Mammary epithelial cell (primary cell): ENCODE measurements at places on chromosomes 6 and 20.

GRCh38 chr6:3288711-3289663 is 30.2 kb downstream of the PSMG4 start:
- DNase-seq: no peak

- no peak for DNase-seq
Observed at GRCh38 chr20:43961541-43962471, 47.2 kb downstream of the TOX2 start.

GRCh38 chr6:4550227-4550597 is 226.0 kb upstream of the CDYL start:
- no peak for DNase-seq

GRCh38 chr6:63504777-63505384 is 67.4 kb upstream of the LOC128125822 start:
- DNase-seq: no peak

DNA sequence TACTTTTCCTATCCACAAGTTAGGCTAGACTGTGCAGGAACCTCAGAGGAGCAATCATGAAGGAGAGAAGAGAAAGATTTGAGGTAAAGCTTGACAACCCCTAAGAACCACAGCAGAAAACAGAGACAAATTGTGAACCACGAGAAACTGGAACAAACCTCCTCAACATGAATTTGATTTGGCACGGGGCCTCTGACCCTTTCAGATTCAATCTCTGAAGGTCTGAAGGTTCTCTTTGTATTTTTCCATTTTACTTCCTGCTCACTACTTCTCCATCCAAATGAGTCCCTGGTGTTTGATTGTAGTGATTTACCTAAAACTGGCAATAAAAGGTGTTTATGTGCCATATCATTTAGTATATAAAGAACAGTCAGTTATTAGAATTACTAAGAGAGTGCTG is 126.1 kb upstream of the STXBP5 start:
- no peak for DNase-seq

- peak; percentile 96 for DNase-seq
Observed at GRCh38 chr6:170025935-170026750, 264.7 kb downstream of the DLL1 start.

GRCh38 chr20:63643946-63644345 is 9.3 kb downstream of the STMN3 start:
- DNase-seq: no peak

- no peak for DNase-seq
Observed at GRCh38 chr6:81978230-81978629, 225.7 kb upstream of the TENT5A start.

- no peak for DNase-seq
Observed at GRCh38 chr6:113299531-113299930, 557.6 kb upstream of the MARCKS start.

GRCh38 chr6:151005164-151005563 is 139.7 kb downstream of the MTHFD1L start:
- no peak for DNase-seq

DNA sequence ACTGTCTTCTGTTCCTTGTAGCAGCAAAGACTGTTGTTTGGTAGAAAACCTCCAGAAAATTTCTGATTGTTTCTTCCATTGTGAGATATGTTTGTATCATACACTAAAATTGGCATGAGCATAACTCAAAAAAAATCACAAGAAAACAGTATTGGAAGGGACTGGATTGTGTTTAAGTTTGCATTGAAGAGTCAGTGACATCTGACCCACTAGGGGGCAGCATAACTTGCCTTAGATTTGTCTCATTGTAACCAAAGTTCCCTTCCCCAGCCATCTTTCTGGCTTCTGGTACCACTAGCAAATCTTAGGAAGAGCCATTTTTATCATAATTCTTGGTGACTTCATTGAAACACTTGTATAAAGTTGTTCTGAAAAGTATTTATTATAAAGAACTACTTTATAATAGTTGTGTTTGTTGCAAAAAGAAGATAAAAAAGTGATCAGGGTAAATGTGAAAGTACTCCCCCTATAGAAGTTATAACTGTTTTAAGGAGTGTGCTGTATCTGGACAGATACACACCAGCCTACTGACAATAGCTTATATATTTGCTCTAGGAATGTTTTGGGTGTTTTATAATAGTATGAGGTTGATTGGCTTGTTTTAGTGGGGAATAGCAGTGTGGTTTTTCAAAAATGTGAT is 7.7 kb downstream of the CSTF1 start:
- DNase-seq: peak; percentile 34

DNA sequence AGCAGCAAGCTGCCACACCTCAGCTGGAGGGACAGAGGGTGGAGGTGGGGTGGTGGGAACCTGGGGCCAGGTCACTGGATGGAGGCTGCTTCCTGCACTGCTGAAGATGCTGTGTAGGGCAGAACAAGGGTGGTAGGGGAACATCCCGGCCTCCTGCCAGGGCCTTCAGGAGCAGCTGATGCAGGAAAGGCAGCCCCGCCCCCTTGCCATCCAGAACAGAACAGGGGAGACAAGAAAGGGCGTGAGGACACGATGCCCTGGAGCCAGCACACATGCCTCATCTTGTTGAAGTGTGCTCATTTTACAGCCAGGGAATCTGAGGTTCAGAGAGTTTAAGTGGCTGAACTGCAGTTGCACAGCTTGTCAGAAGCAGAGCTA is 43.1 kb upstream of the PHACTR3 start:
- peak; percentile 43 for DNase-seq

- DNase-seq: no peak
Observed at GRCh38 chr6:40988634-40989033, 50.4 kb downstream of the UNC5CL start.

GRCh38 chr6:36574679-36575078 is 19.5 kb upstream of the SRSF3 start:
- DNase-seq: no peak

DNA sequence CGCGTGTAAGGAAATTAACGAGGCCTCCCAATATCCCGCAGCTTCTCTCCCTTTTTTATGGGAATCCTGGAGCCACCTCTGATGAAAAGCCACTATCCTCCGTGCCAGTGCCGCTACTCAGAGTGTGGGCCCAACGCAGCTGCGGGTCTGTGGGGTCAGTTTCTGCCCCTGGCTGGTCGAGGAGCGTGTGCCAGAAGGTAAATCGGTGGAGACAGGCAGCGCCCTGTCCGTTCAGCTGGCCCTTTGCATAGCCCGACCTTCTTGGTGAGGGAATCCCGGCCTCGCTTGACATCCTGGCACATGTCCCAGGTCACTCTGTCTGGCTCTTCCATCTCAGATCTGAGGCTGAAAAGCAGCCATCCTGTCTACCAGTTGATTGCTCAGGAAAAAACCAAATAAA is 4.6 kb downstream of the THBS2 start:
- DNase-seq: no peak

GRCh38 chr20:58127701-58128111 is 100.7 kb downstream of the ANKRD60 start:
- DNase-seq: peak; percentile 99

DNA sequence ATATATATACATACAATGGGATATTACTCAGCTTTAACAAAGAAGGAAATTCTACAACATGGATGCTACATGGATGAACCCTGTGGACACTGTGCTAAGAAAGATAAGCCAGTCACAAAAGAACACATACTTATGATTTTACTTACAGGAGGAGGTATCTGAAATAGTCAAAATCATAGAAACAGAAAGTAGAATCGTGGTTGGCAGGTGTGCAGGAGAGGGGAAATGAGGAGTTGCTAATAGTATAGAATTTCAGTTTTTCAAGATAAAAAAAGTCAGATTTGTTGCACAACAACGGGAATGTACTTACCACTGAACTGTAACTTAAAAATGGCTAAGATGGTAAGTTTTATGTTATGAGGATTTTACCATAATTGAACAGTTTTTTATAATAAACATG is 706.3 kb downstream of the TFAP2A start:
- no peak for DNase-seq

DNA sequence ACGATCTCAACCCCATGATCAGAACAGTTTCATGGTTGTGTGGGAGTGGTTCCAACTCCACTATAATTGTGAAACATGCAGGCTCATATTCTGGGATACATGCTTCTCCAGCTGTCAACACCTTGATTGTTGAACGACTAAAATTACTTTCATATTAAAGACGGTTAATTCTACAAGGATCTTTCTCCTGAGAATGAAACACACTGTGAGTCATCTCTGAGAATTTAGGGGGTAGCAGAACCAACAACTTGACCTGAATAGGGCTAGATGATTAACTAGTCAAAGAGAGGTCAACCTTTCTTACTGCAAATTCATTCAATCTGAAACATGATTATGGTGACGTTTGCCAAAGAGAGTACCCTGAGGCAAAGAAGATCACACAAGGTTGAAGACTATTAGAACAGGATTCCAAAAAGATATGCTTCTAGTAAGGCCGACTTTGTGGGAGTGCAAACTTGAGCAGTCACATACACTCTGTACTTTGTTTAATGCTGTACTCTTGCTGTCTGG is 175.2 kb upstream of the CITED2 start:
- peak; percentile 46 for DNase-seq

- DNase-seq: no peak
Observed at GRCh38 chr6:115618256-115618655, 442.4 kb downstream of the FRK start.

- no peak for DNase-seq
Observed at GRCh38 chr20:48584391-48585060, 243.3 kb downstream of the PREX1 start.

DNA sequence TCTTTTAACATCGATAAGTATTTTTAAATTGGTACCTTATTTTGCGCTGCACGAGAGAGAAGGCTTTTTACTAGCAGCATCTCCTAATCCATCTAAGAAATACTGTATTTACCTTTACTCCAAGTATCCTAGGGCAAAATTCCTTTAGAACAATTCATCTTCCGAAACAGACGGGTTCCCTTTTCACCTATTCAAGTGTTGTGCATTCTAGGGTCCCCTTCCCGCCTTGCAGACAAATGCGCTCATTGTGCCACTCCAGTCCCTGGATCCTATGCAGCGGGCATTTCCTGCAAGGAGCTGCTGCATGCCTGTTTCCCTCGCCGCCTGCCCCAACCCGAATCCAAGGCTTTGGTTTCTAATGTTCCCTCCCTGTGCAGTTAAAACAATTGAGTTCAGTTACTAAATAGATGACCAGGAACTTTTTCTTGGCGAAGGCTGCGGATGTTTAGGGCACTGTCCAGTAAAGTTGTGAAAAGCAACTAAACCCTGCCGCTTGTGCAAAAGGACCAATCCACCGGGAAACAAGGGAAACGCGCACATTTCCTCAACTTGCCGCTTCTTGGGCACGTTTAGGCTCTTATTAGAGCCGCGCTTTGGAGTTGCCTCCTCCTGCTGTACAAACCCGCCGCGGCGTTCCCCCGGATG is 556 bp upstream of the SCAF8 start:
- peak; percentile 54 for DNase-seq

DNA sequence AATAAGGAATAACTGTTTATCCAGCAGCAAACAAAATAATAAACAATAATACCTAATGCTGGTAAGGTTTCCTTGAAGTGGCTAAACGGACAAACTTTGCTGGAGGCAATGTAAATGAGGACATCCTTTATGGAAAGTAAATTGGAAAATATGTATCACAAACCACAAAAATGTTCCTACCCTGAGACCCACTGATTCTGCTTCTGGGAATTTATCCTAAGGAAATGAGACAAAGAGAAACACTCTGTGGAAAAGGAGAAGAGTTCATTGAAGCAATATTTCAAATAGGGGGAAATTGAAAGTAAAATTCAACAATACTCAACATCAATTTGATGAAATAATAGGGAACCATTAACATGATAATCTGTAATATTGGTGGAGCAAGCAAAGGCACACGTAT is 37.9 kb downstream of the MAFB start:
- DNase-seq: peak; percentile 50

- no peak for DNase-seq
Observed at GRCh38 chr6:124757560-124757959, 204.7 kb upstream of the RNF217 start.

GRCh38 chr6:66985816-66986215 is 1278.8 kb upstream of the EYS start:
- no peak for DNase-seq

DNA sequence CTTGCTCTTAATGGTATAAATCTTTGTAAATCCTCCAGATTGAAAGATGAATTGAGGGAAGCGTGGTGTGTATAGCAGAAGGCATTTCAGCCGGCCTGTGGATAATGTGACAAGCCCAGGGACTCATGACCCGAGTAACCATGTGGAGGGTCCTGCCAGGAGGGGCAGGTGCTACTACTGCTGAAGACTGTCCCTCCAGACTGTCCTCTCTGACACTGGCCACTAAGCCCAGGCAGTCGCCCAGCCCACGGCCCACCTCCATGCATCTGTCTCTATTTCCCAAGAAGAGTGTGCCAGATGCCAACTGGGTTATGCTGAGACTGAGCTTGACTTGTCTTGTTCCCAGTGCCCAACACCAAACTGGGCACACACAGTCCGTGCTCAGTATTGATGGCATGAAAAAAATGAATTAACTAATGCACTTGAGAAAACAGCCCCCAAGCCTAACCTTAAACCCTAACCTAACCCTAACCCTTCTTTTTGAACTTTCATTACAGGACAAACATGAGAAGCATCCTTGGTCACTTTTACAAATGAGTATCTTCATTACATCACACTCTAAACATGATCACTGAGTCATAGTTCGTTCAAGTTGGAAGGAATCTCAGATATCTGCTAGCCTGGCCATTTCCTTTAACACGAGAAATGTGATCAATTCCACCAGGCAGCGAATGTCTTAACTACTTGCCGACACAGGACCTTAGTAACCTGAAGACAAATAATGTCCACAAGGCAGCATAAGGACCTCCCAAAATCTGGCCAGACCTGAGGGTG is 182.2 kb upstream of the RREB1 start:
- no peak for DNase-seq

DNA sequence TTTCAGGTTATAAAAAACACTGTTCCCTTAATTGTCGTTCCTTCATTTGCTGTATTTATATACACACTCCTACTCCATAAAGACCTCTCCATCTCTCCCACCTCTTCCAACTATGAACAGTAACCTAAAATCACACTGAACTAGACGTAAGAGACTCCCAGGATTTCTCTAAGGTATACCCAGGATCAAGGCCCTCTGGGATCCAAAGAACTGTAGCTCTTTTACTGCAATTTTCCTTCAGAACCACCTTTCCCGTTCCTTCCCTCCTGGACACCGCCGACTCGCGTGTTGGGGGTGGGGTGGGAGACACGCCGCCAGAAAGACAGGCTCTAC is 680 bp downstream of the LATS1 start:
- DNase-seq: no peak

DNA sequence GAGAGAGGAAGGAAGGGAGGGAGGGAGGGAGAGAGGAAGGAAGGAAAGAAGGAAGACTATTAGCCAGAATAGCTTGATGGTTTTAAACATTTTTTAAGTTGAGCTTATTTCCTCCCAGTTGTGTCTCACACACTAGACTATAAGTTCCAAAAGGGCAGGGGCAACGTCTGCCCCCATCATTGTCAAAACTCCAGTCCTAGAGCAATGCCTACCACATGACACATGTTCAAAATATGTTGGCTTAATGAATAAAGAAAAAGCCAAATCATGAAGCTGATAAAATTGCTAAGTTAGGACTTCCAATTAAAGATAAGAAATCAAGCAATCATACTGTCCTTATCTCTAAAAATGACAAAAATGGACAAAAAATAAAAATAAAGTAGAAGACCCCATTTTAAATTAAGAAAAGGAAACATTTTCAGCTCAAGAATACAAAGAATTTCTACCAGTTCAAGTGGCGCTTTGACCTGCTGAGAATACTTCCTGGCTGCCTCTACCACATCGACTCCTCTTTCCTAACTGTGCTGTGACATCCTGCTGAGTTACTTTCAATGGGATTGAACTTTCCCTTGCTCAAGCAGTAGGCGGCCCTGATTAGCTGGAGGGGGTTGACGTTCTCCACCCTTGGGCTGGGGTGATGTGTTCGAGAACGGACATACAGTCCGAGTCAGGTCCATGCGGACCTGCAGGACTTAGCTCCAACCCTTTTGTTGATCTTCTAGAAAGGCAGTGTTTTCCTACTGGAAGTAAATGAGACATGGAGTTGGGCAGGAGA is 283.9 kb upstream of the FOXQ1 start:
- DNase-seq: no peak
